Activated CD4-positive, alpha-beta T cell treated with anti-CD3 and anti-CD28 coated beads for 4 hours (primary cell): ENCODE measurements at places on chromosomes 2 and 18.

DNA sequence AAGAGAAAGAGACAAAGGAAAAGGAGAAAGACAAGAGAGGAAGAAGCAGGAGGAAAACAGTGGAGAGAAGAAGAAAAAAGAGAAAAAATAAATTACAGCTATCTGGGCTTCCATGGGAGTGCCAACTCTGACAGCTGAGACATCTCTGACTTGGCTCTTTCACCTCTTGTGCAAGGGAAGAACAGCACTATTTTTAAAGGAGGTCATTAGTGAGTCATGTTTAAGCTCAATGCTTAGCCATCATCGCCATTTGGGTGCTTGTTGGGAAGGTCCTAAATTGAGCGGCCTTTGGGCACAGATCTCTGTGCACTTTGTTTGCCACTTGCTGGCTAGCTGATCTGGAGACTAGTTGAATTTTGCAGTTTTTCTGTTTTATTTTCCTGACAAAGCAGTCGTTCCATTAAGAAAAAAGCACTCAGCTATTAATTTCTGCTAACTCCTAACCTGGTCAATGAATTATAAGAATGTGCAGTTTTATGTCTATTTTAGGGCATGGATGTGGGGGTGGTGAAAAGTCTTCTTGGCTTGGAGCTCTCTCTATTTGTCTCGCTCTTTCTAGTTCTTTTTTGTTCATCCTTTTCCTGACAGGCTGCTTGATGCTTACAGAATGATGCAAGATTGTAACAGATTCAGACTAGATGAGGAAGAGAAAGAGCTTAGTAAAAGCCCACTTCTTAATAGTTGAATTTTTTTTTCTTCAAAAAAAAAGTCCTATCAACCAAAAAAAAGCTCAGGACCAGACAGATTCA, 231.5 kb downstream of the SLC8A1 start:
- DNase-seq = no peak

- DNase-seq = no peak
Observed at GRCh38 chr18:62413206-62413605, 88.1 kb downstream of the TNFRSF11A start.

GRCh38 chr2:28589746-28590463, 94.0 kb downstream of the PLB1 start:
- DNase-seq = no peak

- no peak for DNase-seq
Observed at GRCh38 chr2:128520791-128521190, 202.1 kb upstream of the HS6ST1 start.

- DNase-seq = no peak
Observed at GRCh38 chr2:209973328-209973727, 29.1 kb upstream of the RPE start.

DNA sequence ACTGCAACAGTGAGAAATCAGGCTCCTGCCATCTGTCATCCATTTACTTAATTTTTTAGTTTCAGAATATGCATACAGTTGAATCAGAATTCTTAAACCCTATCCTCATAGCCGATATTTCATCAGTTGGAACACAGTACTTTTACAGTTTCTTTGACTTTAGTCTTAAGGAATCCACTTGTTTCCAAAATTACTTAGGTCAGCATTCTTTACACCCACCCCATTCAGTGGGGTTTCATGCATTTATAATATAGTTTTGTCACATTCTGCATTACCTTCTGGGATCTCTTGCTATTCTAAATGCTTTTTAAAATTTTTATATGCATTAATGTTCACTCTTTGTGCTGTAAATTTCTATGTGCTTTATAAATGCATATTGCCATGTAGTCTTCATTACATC, 400.4 kb upstream of the LRRTM4 start:
- DNase-seq = no peak
